ENCODE measurements at places on chromosomes 3 and 15.

DNA sequence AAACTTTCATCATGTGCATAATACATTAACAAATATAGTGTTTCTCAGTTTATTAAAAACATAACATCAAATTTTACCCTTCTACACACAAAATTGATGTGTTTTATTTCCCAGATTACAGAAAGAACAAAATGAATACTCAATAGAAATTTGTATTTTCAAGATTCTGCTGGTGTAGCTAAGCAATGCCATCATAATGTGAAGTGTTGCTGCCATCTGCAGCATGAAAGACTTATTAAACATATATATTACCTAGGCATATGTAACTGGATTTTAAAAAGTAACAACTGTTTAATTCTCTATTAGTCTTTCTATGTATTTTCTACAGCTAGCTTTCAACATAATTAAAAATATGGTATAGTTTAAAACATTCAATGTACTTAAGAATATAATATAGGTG, 27.5 kb downstream of the PLSCR5 start:
- DNase-seq: no peak

GRCh38 chr15:87528873-87529272, 727.7 kb downstream of the NTRK3 start:
- DNase-seq: peak; percentile 6

DNA sequence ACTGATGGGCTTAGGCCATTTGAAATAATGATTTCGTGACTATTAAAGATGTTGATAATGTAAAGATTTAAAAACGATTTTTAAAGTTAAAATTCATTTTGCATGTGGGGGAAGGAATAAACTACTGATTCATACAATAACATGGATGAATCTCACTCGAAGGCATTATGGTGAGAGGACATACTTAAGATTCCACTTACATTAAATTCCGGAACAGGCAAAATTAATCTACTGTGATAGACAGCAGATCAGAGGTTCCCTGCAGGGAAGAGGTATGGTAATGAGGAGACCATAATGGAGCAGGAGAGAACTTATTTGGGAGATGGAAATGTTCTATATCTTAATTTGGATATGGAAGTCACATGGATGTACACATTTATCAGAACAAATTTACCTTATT, 28.4 kb upstream of the RAB6B start:
- DNase-seq: no peak

- DNase-seq: no peak
These were observed 293.5 kb downstream of the UACA start for GRCh38 chr15:70469651-70470555.

- no peak for DNase-seq
These were observed 284.0 kb upstream of the GADL1 start for GRCh38 chr3:31178467-31178866.

DNA sequence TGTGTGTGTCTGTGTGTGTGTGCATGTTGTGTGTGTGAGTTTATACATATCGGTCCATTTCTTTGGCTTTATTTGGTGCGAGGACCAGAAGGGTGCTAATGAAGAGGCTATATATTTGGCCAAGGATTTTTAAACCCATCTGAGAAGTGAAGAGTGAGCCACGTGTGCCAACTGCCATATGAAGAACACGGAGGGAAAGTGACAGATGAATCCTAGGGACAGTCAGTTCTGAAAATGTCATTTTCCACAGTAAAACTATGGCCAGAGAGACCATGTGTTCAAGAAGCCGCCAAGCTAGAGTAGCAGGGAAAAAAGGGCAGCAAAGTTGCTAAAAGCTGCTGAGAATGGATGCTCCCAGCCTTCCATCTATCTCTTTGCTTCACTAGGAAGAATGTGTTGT, 297.3 kb upstream of the LMCD1 start:
- DNase-seq: no peak

- no peak for DNase-seq
These were observed 7.4 kb upstream of the P4HTM start for GRCh38 chr3:48982686-48983085.

Data from retinal pigment epithelial cell (primary cell).